ENCODE measurements at places on chromosomes 16 and 17.

- peak; percentile 56 for DNase-seq
Measured at GRCh38 chr17:44350733-44351226, 5.7 kb downstream of the GRN start.

- DNase-seq: no peak
Measured at GRCh38 chr16:84281074-84281473, 13.6 kb upstream of the WFDC1 start.

GRCh38 chr17:46154151-46154816 is 38.9 kb downstream of the KANSL1 start:
- DNase-seq: peak; percentile 40

DNA sequence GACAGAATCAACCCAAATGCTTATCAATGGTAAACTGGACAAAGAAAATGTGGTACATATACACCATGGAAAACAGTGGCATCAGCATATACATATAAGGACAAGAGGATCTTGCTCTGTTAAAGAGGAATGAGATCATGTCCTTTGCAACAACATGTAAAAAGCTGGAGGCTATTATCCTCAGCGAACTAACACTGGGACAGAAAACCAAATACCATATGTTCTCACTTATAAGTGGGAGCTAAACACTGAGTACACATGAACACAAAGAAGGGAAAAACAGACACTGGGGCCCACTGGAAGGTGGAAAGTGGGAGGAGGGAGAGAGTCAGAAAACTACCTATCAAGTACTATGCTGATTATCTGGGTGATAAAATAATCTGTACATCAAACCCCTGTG is 447.3 kb upstream of the MAF start:
- no peak for DNase-seq

GRCh38 chr17:61255647-61256046 is 144.0 kb upstream of the TBX2 start:
- DNase-seq: no peak

GRCh38 chr17:12391468-12391867 is 274.2 kb upstream of the MYOCD start:
- DNase-seq: no peak

DNA sequence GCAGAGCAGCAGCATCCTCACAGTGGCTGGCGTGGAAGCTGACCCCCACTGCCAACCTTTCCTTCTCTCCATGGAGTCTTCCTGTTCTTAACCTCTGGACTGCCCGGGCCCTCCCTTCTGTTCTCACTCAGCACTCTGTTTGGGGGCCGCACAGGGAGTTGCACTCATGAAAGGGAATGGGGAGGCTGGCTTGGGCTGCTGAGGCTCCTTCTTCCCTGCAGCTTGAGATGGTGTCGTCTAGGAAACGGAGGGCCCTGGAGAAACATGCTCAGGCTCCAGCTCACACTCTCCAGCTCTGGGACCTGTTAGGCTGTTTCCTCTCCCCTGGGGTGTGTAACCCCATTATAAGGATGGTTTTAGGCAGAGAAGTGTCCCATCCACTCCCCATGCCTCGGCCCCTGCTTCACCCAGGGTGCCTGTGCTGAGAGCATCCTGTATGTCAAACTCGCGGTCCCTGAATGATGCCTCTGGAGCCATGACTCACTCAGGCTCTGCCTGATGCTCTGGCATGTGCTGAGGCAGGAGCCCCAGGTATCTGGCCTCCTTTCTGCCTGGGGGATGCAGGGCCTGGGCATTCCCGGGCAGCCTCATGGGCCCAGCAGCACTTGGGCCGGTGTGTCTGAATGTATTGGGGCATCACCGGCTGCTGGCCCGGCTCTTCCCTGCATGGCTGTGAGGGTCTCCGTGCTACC is 18.9 kb downstream of the TMEM94 start:
- no peak for DNase-seq

DNA sequence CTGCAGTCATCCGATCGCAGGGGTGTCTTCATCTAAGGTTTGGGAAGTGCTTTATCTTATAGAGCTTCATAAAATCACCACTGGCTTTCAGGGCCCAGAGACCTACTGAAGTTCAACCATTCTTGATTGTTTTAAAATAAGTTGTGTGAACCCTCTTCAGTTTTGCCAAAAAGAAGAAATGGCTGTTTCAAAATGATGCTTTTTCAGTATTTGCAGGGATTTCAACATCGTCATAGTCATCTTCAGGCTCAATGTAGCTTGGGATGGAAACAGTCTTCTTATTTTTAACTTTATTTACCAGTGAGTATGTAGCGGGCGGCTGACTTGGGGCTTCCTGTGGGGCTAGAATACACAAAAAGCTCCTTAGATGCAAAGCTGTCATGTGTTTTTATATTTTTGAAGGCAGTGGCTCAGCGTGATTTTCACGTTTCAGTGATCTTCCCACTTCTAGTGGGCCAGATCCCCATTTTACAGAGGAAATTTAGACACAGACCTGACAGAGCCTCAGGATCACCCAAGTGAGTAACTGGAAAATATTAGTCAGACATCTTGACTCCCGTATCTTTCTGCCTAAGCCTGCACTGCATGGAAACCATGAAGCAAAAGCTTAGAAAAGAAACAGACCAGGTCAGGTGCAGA is 19.1 kb upstream of the ZNF594 start:
- DNase-seq: no peak

- no peak for DNase-seq
Measured at GRCh38 chr16:19882186-19882585, 2.5 kb downstream of the GPRC5B start.
